ENCODE measurements at places on chromosomes 4 and X. TPM values are rescaled to one million over a fixed set of nuclear protein-coding genes. Genes with fewer than 3 reads are reported as not detected.

XAGE2 gene
- 5.2 TPM for total RNA-seq

DNA sequence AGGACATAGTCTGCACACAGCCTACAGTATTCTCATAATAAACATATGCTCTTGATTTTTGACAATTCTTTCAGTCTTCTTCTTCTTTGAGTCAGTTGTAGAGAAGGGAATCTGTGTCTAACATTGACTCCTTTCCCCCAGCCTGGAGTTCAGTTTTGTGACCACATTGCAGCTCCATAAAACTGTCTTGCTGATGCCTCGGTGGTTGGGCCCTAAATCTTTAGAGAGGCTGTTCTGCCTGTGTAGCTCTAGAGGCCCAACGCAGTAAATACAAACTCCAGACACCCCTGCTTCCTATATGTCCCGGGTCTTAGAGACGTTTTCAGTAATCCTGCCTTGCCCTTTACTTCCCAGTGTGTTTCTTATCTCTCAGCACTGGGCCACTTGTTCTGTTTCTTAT, 639.5 kb upstream of the AADAT start:
- no peaks in the 10 kb centered on the region for H3K27me3 ChIP-seq
- no peaks in the 10 kb centered on the region for H3K36me3 ChIP-seq
- no peaks in the 10 kb centered on the region for H3K4me1 ChIP-seq
- no peak for DNase-seq
- H3K27ac ChIP-seq: no peak overlapping the region

SASH3 gene
- total RNA-seq: 41.2 TPM

POLN gene
- 2.7 TPM for total RNA-seq

GRCh38 chr4:149176039-149176438, 639.6 kb downstream of the IQCM start:
- H3K4me1 ChIP-seq: no peaks in the 10 kb centered on the region
- no peak overlapping the region for H3K4me3 ChIP-seq
- H3K27me3 ChIP-seq: no peaks in the 10 kb centered on the region
- no peak overlapping the region for H3K27ac ChIP-seq
- H3K36me3 ChIP-seq: no peaks in the 10 kb centered on the region

- H3K27me3 ChIP-seq: no peaks in the 10 kb centered on the region
- DNase-seq: no peak
- H3K36me3 ChIP-seq: no peaks in the 10 kb centered on the region
- no peaks in the 10 kb centered on the region for H3K4me1 ChIP-seq
- H3K27ac ChIP-seq: no peak overlapping the region
- H3K4me3 ChIP-seq: no peak overlapping the region
Observed at GRCh38 chr4:43757147-43757546, 691.5 kb downstream of the KCTD8 start.

DMD gene
- total RNA-seq: 24.7 TPM

Measured in upper lobe of right lung (tissue), 1 donor.